CD4-positive, alpha-beta T cell (primary cell): ENCODE measurements at places on chromosomes 5 and 9.

DNA sequence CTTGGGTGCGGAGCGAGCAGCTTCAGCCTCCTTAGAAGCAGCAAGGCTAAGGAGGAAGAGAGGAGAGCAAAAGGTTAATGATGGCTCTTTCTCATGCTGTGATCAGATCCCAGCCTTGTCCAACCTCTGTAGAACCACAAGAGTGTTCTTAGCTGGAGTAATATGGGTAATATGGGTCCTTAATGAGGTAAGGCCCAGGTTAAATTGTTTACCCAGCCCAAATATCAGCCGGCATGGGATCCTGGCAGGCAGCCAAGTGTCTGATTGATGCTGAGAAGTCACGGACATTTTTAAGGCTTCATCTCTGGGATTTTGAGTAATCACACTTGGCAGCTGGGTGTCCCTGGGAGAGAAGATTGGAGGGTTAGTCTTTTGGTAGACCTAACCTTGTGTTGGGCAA, 32.3 kb downstream of the GLRA1 start:
- DNase-seq: no peak

GRCh38 chr5:62488531-62488930, 76.0 kb downstream of the IPO11 start:
- DNase-seq: no peak

DNA sequence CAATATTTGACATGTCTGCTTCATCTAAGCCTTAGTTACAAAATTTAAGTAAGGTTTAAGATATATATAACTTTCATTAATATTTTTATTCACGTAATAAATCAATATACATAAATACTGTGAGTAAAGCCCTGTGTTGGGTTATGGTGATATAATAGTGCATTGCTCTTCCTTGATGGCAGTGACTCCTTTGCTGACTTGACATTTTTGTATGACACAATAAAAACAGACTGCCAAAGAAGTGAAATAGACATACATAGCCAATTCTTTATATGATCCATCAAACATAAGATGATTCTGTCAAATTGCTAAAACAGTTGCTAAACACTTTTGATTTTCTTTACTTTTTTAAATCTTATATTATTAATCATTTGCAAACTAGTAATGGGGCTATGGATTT, 1518.2 kb downstream of the EFNA5 start:
- DNase-seq: no peak

DNA sequence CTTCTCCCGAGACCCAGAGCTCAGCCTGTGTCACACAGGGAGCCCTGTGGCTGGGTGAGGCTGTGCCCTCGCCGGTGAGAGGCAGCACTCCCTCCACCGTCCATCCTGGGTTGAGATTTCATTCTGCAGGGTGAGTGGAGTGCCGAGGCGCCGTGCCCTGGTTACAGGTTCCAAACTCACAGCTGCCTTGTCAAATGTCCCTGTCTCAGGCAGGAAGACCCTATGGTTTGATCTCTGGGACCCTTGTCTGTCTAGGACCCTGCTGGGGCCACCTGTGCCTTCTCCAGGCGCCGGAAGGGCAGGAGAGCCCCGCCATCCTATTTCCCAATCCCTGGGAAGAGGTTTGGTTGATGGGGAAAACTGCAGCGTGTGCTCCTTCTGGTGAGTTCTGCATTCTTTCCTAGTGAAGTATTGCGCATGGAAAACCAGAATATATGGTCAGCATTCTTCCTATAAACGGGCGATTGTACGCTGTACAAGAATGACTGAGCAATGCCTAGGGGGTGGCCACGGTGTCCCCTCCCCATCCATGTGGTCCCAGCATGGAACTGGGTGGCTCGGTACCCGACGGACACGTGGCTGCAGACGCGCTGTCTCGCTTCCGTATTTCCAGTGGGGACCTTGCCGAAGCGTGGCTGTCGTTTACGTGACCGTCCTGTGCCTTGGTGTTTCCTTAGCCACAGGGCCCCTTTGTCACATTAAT, 95.9 kb upstream of the COL5A1 start:
- DNase-seq: no peak

GRCh38 chr5:68711293-68712200, 382.3 kb upstream of the SLC30A5 start:
- DNase-seq: no peak

DNA sequence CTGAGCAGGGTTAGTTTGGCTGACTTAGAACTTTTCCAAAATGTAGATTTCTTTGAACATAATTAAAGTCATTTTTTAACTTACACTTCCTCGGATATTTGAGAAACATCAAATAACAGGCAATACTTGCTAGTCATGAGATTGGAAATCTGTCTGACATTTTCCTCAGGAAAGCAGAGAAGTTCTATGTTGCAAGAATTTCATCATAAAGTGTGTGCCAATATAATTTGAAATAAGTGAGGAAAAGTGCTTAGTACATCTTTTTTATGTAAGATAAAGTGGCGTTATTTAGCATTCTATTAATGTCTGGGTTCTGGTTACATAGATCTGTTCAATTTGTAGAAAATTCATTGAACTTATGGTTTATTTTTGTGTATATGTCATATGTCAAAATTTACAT, 48.7 kb upstream of the C5orf47 start:
- DNase-seq: no peak

GRCh38 chr9:92328225-92328624, 2.5 kb downstream of the CENPP start:
- DNase-seq: no peak

DNA sequence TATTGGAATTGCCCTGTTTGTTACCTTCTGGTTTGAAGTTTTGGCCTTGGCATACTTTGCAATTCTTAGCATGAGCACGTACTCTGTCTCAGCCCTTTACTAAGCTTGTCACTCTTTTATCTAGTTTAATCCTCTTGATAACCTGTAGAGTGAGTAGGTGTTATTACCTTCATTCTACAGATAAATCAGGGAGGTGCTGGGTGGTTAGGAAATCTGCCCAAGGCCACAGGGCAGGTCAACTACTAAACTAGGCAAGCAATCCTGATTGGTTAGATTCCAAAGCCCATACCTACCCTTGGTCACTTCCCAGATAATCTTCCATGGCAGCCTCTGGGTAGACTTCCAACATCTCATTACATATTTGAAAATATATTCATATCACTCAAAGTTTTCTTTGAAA, 65.7 kb downstream of the PCSK5 start:
- no peak for DNase-seq

DNA sequence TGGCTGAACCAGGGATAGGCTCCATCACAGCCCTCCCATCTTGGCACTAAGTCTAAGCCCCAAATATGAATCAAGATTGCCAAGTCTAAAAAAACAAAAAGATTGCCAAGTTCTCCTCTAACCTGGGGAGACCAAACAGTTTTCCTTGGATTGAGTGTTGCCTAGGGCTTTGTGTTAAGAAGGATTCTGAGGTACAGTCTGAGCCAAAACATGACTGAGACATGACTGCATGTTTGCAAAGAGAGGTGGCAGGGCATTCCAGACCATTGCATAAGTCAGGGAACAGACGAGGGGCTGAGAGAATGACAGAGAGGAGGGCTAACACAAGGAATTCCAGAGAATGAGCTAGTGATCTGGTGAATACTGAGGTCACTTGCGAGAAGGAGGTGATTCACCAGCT, 11.4 kb downstream of the LAMC3 start:
- DNase-seq: no peak

DNA sequence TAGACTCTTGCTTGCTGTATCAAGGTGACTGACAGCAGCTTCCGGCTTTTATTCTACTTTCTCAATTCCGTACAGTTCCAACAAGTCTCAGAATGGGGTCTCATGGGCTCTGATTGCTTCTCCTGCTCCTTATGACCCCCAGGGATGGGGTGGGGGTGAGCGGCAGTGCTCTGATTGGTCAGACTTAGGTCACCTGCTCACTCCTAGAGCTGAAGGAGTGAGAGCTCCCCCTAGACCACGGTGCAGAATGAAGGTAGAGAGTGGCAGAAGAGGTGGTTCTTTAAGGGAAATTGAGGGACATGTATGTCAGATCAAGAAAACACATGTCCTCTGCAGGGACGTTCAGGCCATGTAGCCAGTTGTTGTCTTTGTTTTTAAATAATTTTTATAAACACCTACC, 115.2 kb downstream of the C9orf152 start:
- no peak for DNase-seq

- no peak for DNase-seq
These were observed 1472.5 kb upstream of the CDH6 start for GRCh38 chr5:29720954-29721353.

DNA sequence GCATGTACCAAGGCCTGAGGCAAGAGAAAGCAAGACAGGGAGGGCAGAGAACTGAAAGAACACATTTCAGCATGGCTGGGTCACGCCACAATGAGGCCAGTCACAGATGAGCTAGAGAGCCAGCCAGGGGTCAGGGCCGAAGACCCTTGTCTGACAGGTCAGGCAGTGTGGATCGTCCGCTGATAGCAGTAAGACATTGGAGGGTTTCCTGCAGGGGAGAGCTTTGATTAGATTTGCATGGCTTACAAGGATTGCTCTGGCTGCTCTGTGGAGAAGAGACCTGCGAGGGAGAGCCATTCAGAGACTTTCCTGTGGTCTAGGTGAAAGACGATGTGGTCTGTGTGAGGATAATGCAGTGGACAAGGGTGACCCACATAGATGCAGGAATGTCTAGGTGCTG, 93.1 kb downstream of the RALGPS1 start:
- DNase-seq: no peak

- DNase-seq: no peak
These were observed 62.5 kb upstream of the PTPN3 start for GRCh38 chr9:109560470-109561132.

DNA sequence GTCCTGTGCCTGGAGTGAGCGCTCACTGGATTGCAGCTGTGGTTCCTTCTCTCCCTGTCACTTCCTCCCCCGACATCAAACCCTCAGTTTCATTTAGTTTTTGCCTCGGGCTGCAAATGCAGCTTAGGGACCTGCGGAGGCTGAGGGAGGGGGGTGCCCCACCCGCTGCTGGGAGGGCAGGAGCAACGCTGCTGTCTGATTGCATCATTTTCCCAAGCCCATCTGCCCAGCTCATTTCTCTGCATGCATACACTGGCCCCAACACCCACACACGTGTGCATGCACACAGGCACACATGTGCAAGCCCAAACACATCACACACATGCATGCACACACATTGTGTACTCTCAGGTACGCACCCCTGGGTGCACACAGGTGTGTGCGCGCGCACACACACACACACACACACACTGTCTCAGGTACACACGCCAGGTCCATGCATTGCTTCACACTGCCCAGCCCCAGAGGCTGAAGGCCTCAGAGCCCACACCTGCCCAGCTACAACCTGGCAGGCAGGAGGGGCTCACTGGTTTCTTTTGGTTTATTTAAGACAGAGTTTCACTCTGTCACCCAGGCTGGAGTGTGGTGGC, 3.4 kb downstream of the ASS1 start:
- DNase-seq: no peak

DNA sequence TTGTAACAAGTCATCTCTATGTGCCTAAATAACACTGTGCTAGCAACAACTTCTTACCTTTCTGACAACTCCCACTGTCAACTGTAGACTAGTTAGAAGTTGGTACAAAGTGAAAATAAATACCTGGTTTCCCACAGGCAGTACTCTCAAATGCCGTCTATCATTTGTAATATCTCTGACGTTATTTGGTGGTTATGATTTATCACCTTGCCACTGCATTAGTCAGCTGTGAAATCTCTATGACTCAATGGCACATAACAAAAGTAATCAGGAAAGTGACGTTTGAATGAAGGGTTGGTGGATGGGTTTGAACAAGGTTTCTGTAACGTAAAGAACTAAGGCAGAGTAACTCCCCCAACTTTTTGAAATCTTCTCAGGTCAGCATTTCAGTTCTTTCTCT, 592.3 kb downstream of the MAT2B start:
- DNase-seq: no peak

- no peak for DNase-seq
These were observed 28.3 kb downstream of the TDRD7 start for GRCh38 chr9:97440160-97440559.

DNA sequence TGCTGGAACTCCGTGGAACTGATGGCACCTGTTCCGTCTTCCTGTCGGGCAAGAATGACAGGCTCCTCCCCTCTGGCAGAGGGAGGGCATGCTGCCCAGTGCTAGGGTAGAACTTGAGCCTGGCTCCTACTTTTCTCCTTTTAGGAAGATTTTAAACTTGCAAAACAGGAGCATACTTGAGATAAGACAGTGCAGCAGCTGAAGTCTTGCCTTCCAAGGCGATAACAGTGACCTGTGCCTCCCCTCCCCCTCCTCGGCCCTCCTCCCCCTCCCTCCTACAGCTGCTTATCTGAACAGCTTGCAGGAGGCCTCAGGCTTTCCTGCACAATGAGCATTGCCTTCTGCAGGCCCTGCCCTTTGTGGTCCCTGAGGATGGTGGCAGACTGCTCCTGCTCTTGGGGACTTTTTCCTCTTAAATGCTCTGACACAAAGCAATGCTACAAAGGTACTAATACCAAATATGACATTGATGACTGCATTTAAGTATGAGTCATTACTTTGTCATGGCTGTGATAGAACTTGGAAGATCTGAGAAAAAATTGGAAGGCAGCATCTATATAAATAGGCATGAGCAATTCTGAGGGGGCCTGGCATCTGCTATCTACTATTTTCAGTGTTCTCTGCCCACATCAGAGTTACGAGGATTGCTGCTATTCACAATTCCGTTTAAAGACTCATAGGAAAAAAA, 2.0 kb downstream of the GADD45G start:
- DNase-seq: no peak

DNA sequence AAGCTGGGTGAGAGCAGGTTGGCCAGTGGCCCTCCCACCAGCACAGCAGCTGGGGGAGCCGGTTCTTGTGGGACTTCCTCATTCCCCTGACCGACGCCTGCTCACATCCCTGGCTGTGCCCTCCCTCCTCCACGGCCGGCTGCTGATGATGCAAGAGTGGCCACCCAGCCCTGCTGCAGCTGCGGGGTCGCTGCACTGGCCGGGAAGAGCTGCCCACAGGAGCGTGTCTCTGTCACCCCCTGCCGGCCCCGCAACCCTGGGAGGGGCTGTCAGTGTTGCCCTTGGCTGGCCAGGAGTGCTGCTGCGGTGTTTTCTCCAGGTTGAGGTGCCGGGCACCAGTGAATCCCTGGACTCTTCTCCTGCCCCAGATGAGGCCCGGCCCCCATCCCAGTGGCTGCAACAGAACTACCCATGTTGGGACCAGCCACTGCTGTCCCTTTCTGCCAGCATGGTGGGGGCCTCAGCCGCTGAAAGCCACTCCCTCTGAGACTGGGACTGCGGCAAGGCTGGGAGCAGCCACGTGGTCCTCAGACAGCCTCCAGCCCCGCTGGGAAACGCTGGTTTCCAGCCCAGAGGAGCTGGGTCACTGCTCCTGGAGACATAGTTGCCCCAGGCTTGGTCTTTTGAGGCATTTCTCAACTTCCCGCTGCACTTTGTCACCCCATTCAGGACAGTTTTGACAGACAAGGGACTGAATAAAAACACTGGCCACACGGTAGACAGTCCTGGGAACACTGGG, 739 bp downstream of the CARD9 start:
- DNase-seq: no peak

- DNase-seq: no peak
These were observed 2.9 kb downstream of the SMAD5 start for GRCh38 chr5:136135536-136135935.

GRCh38 chr5:1544294-1544961, 20.7 kb upstream of the LPCAT1 start:
- DNase-seq: no peak
